ENCODE measurements at places on chromosomes 7 and 10.
A peak's percentile ranks its signal among the peaks of the same experiment; 100 is the strongest.

DNA sequence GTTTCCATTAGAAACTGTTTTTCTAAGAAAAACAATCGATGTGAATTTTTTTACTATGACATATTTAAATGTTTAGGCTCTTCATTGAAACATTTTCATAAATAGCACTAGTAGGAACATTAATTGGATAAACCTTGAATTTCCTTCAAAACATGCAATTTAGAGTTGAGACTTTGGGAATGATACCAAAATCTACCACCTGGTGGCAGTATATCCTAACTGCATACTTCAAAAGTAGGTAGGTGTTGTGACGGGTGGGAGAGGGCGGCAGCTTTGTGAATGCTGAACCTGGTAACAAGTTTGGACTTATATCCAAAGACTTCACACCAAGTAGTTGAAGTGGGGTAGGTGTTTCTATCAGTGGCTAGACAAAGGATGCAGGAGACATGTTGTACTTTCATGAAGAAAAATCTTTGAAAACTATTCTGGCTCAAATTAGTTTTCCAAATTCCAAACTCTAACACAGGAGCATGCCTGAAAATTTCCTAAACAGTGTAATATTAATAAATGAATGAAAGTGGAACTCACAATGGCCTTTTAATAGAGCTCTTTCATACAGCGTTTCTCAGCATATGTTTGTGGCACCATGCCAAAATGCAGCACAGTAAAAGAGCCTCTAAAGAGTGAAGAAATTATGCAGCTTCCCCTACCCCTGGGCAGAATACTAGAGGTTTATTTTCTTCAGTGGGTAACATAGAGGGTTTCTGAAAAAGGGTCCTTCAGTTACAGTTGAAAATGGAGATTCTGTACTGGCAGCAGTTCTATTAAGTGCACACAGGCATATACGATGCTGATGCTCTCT is 201.0 kb upstream of the TPK1 start:
- DNase-seq = peak; percentile 65

DNA sequence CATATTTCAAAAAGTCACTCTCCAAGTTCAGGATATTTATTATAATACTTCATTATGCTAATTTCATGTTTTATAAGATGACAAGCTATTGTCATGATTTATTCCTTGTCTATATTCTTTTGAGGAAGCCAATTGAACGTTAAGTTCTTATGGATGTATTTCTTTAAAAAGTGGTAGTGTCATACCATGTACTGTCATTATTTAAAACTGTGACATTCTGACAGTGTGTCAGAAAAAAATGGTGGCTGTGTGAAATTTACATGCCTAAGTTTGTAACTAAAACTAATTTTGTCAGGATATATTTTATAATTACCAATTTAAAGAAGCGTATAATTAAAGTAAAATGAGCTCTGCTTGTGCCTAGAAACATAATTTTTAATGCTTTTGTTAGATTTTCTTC is 158.9 kb upstream of the HDAC9 start:
- no peak for DNase-seq

- DNase-seq = no peak
Observed at GRCh38 chr10:75935650-75936400, 504.4 kb downstream of the LRMDA start.

- DNase-seq = peak; percentile 84
Observed at GRCh38 chr10:97497572-97498075, 598 bp downstream of the MMS19 start.

GRCh38 chr10:124747745-124748144 is 3.6 kb upstream of the FAM53B start:
- no peak for DNase-seq

GRCh38 chr10:130074639-130075038 is 36.0 kb downstream of the C10orf143 start:
- no peak for DNase-seq

DNA sequence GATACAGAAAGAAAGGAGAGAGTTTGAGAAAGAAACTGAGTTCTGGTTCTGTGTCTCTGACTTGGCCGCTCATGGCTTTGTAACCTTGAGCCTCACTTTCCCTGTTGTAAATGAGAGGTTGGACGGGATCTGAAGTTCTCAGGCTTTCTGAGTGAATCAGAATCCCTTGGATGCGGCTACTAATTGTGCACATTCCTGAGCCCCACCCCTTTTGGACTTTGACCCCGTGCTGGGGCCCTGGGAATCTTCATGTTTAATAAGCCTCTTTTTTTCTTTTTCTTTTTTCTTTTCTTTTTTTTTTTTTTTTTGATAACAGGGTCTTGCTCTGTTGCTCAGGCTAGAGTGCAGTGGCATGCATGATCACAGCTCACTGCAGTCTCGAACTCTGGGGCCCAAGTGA is 26.9 kb downstream of the SLC25A28 start:
- DNase-seq = no peak

Data from OCI-LY7 (cell line).